Peyer's patch (tissue), 4 donors: ENCODE measurements at places on chromosomes 7 and 10.

DNA sequence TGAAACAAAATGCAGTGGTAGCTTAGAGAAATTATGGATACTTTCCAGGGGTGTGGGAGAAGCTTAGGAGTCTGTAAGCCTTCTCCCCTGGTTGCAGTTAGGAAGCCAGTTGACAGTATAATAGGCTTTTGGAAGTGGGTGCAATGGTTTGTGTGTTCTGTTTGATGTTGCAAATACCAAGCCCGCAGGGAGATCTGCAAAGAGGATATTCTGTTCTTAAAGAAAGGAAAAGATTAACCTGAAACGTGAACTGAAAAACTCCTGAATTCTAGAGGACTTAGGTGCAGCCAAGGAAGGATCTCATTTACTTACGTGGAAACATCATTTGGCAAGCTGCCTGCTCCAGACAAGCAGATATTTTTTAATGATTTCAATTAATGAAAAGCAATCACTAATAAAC, 496.6 kb downstream of the AUTS2 start:
- H3K27ac ChIP-seq = no peak overlapping the region
- H3K27me3 ChIP-seq = no peaks in the 10 kb centered on the region
- no peak for DNase-seq
- H3K4me1 ChIP-seq = no peaks in the 10 kb centered on the region
- no peak overlapping the region for H3K4me3 ChIP-seq

- H3K27ac ChIP-seq = no peak overlapping the region
- peaks cover 15% of the 10 kb centered on the region for H3K4me1 ChIP-seq
- H3K4me3 ChIP-seq = no peak overlapping the region
- H3K36me3 ChIP-seq = no peaks in the 10 kb centered on the region
- DNase-seq = no peak
Measured at GRCh38 chr10:43688348-43688892, 39.7 kb upstream of the ZNF32 start.

DNA sequence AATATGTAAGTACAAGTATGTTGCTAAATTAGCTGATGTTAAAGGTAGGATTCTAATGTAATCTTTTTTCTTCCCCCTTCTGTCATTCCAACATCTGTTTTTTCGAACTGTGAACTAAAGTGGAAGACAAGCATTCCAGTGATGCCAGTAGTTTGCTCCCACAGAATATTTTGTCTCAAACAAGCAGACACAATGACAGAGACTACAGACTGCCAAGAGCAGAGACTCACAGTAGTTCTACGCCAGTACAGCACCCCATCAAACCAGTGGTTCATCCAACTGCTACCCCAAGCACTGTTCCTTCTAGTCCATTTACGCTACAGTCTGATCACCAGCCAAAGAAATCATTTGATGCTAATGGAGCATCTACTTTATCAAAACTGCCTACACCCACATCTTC, 62.7 kb downstream of the WAC start:
- no peaks in the 10 kb centered on the region for H3K36me3 ChIP-seq
- no peak for DNase-seq
- no peak overlapping the region for H3K27ac ChIP-seq
- no peaks in the 10 kb centered on the region for H3K27me3 ChIP-seq

DNA sequence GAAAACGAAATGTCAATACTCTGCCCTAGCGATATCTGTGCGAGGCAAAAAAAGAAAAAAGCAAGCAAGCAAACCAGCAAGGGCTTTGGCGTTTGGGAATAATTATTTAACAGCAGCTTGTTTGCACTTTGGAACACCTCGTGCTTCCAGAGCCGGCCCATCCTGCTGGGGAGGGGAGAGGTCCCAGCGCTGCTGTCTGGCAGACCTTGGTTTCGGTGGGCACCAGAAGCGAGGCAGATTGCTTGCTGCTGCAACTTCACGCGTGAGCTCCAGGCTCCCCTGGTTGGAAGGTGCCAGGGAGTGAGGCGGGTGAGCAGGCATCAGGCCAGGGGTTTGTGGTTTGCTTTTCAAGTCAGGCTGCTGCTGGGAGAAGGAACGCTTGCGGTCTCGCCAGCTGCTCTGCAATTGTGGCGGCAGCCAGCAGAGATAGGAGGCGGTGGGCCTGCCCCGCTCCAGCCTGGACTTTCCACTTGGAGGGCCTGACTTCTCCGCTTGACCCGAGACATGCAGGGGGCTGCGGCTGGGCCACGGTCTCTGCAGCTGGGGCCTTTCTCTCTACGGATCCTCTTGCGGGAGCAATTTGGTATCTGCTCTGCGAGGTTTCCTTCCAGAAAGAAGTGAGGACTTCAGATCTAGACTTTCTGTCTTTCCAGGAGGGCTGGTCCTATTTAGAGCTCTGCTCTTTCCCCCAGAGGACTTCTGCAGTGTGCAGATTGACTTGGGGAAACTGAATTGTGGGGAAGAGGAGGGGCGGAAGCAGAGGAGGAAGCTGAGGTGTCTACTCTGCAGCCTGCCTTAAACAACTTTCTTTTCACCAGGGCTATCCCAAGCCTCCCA, 131.4 kb downstream of the PRPF18 start:
- peak overlapping the region; percentile 26 for H3K4me3 ChIP-seq
- H3K36me3 ChIP-seq = no peaks in the 10 kb centered on the region
- peak; percentile 18 for DNase-seq
- peak overlapping the region; percentile 46 for H3K27ac ChIP-seq
- no peaks in the 10 kb centered on the region for H3K27me3 ChIP-seq

DNA sequence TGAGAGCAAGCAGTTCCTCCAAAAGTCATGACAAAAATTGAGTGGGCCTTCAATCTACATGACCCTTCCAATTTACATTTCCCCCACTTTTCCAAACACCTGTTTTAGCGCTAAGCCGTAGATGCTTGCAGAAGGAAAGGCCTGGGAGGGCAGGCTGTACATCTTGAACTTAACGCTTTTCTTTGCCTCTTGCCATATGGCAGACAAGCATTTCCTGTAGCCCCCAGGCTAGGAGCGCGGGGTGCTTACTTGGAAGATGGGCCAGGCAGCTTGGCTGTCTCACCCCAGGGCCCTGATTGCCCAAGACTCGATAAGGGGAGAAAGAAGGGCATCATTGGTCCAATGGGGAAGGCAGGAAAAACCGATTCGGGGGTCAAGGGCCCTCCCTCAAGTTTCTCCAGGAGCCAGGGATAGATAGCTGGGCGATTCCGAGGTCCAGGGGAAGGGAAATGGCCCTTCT, 1.8 kb downstream of the HOXA10 start:
- no peaks in the 10 kb centered on the region for H3K4me1 ChIP-seq
- peak overlapping the region; percentile 88 for H3K27ac ChIP-seq
- H3K27me3 ChIP-seq = no peaks in the 10 kb centered on the region
- peak overlapping the region; percentile 81 for H3K4me3 ChIP-seq
- no peaks in the 10 kb centered on the region for H3K36me3 ChIP-seq
